Transverse colon (tissue), 4 donors: ENCODE measurements at places on chromosomes 2 and 18. TPM values are rescaled to one million over a fixed set of nuclear protein-coding genes. Genes with fewer than 3 reads are reported as not detected.

The LBX2 gene
- 0.80 TPM for total RNA-seq

The NCKAP5 gene
- total RNA-seq = 1.1 TPM

The ABCG5 gene
- total RNA-seq = not detected

The AMER3 gene
- 0.27 TPM for total RNA-seq

The GTF2A1L gene
- 15.2 TPM for total RNA-seq

The DYSF gene
- total RNA-seq = 17.3 TPM

The ACTG2 gene
- 679 TPM for total RNA-seq

The ZNF516 gene
- total RNA-seq = 37.8 TPM

The LRP1B gene
- not detected for total RNA-seq

The ACADL gene
- not detected for total RNA-seq
